SK-N-DZ (cell line): ENCODE measurements at places on chromosomes 3 and 15.

DNA sequence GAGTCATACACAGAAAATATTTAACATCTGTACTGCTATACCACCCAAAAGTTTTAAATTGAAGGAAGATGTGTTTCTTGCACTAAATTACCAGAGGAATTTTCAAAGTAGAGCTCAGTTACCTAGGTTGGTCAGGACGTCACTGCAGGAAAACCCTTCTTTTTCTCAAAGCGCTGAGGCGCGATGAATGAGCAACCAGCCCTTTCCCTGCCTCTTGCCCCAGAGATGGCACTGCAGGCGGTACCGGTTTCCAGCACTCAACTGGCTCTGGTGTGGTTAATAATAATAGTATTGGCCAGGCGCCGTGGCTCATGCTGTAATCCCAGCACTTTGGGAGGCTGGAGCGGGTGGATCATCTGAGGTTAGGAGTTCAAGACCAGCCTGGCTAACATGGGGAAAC is 49.3 kb downstream of the HES1 start:
- no peak for DNase-seq

DNA sequence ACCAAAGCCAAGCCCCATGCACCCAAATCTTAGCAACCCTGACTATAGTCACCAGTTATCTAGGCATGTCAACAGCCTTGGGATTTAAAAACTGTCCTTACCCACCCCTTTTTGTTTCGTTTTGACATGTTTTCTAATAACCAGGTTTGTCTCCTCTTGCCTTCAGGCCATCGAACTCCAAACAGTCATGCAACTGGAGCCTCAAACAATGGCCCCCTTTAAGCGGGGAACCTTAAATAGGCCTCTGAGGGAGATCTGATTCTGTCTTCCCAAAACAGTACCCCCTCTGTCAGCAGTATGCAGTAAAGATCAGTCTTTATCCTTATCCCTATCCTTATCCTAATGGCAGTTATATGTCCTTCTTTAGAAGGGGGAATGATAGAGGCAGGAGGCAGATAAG is 105.7 kb downstream of the DPH6 start:
- no peak for DNase-seq

DNA sequence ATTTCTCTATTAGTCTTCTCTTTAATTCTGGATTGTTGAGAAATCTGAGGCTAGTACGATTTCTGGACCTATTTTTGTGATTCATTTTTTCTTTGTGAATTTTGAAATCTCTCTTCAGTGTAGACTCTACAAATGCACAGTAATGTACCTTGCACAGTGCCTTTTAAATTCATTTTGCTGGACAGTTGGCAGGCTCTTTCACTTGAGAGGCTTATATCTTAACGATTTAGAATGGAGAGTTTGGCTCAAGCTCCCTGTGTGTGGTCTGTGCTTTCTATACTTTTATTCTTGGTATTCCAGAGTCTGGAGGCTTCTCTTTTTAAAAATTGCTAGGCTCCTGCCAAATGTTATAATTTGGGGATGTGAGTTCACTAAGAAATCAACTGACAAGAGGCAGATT is 8.8 kb downstream of the CRYBG3 start:
- no peak for DNase-seq

GRCh38 chr3:183548262-183548769 is 7.2 kb downstream of the KLHL6 start:
- DNase-seq, result no peak

GRCh38 chr3:32551087-32551486 is 19.6 kb downstream of the DYNC1LI1 start:
- DNase-seq, result no peak

GRCh38 chr3:195249858-195250464 is 21.0 kb downstream of the XXYLT1 start:
- no peak for DNase-seq

GRCh38 chr3:132230156-132231000 is 86.8 kb upstream of the ACP3 start:
- DNase-seq, result no peak

DNA sequence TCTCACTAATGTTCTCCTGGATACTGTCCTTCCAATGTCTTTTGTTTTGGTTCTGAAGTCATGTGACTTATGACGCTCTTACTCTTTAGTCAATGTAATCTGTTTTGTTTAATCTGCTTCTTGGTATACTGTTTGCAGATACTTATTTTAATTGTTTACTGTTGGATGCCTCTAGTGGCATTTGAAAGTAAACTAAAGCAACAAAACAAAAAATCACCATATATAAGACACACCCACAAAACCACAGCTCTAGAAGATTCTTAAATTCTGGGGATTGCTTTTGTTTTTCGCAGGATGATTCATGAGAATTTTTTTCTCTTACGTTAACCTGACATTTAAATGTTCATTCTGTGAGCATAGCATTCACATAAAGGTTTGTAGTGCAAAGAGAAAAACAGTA is 16.8 kb downstream of the SLC25A26 start:
- no peak for DNase-seq

DNA sequence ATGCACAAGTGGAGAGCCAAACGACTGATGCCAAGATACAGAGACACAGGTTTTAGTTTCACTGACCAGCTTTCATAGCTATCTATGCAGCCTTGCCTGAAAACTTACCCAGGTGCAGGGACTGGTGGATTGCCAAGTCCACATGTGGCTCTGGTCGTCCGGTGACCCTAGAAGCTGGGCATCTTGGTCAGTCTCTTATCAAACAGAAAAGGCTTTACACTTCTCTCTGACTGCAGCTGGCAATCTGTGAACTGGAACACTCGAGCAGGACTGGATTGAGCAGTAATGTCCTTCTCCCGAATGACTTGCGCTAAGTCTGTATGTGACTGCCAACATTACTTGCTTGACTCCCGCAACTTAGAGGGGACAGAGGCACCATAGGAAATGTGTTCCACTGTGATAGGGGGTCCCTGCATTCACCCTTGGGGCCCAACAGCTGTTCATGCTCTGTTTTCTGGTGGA is 63.0 kb upstream of the SIAH2 start:
- DNase-seq, result no peak

DNA sequence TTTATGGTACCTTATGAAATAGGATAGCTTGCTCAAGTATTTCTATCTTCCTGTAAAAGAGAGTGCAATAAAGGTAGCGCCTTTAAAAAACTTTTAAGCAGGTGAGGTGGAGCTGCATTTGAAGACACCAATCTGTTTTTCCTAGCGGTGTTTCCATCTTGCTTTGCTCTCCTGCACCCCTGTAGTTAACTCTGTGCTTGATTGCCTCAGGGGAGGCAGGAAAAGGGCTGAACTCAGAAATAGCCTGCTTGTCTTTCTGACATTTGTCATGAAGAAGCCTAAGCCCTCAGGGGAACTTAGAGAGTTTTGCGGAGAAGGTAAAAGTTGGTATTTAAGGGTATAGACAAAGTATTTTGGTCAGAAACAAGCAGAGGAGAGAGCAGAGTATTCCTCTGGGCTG is 63.0 kb upstream of the TPRG1 start:
- DNase-seq, result no peak
